Ovary (tissue), 10 donors: ENCODE measurements at places on chromosomes 1 and 21. TPM values are rescaled to one million over a fixed set of nuclear protein-coding genes. Genes with fewer than 3 reads are reported as not detected.

The PAPPA2 gene
- total RNA-seq = 0.32 TPM

The CELA3B gene
- not detected for total RNA-seq

DNA sequence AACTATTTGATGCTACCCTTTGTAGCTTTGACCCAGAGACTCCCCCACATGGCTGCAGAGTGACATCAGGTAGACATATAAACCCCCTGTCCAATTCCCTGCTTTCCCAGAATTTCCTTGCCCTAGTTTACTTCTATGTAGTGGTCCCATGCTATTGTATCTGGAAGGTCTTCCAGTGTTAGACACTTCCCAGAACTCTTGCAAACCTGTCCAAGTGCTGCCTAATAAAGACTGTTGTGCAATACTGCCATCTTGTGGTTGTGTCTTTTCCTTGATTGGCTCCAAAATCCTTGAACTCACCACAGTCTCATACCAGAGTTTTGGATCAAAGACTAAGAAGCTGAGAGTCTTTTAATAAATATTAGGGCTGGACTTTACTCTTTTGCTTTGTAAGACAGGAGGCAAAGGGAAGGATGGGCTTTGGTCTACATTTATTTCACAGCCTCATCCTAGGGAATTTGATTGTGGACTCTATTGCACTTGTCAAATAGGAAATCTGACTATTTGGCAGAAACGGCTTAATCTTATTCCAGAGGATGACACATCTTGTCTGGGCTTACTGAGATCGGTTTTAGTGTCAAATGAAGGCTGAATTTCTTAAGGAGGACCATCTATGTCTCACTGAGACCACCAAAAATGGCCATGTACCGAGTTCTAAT is 169.9 kb downstream of the LRRC7 start:
- no peaks in the 10 kb centered on the region for H3K36me3 ChIP-seq
- no peaks in the 10 kb centered on the region for H3K27me3 ChIP-seq
- DNase-seq = no peak
- no peak overlapping the region for H3K27ac ChIP-seq
- no peaks in the 10 kb centered on the region for H3K4me1 ChIP-seq

- no peaks in the 10 kb centered on the region for H3K27me3 ChIP-seq
- H3K4me3 ChIP-seq = no peak overlapping the region
- no peak for DNase-seq
- no peaks in the 10 kb centered on the region for H3K36me3 ChIP-seq
- no peak overlapping the region for H3K27ac ChIP-seq
- peaks cover 5% of the 10 kb centered on the region for H3K4me1 ChIP-seq
Measured at GRCh38 chr1:90731382-90732050, 14.4 kb upstream of the BARHL2 start.

DNA sequence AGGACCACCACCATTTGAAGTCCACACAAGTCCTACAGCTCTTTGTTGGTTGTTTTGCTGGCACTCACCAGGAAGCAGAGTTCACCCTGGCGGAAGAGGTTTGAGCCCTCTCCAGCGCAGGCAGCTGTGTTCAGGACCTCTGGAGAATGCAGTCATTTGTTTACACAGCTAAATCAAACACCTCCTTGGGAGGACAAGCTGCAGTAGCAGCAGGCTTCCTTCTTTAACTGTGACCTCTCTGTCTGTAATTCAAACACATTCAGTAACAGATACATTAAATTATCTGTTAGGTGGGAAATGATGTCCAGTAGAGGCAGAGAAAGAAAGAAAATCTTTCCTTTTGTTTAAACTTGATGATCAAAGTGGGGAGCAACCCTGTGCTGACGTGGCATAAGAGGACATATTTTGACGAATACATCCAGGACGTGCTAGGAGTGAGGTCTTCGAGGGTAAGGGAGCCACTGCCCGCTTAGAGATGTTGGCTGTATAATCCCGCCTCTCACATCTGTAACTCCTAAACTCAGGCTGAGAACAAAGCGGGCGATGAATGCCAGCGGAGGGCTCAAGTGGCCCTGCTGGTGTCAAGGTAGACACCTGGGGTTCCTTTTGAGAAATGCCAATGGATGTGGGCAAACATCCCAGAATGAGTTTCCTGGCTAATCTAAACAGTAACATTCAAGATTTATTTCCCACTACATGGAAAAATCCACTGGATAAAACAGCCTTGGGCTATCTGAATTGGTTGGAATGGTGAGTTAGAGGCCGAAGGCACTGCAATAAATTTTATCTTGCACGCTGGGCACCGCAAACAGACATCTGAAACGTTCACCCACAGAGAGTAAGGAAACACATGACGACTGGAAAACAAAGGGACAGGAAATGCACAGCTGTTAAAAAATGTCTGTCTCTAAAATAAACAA is 51.7 kb downstream of the ABCA4 start:
- DNase-seq = peak; percentile 55
- H3K27ac ChIP-seq = no peak overlapping the region
- H3K4me1 ChIP-seq = peaks cover 7% of the 10 kb centered on the region
